Mucosa of gallbladder (tissue), 1 donor: ENCODE measurements at places on chromosomes 7 and 10.

- no peak for DNase-seq
Measured at GRCh38 chr7:129616530-129616929, 5.0 kb downstream of the NRF1 start.

DNA sequence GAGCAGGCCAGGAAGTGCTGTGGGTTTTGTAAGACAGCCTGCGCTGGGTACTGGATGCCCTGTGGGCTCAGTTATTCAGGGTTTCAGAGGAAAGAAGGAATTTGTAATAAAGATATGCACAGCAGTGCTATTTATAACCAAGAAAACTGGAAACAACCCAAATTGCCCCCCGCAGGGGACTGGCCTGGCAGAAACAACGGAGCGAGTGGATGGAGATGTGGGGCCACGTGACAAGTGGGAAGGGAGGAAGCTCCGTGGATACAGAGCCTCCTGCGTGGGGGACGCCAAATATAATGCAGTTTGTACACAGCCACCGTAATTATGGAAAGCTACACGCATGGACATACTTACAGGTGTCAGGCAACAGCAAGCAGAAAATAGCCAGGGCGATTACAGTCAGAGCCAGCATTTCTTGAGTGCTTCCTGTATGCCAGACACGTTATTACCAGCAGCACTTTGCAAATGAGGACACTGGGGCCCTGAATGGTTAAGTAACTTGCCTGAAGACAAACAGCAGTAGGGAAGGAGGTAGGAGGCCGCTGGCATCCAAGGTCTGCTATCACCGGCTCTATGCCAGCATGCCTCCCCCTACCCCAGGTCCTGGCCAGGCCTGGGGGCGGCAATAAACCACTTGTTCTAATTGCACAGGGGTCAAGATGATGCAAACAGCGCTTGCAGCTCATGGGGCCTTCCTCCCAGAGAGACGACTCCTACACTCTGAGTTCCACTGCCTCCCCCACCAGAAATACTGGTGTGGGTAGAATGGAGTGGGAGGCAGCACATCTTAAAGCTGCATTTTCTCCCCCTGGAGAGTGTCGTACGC, 8.7 kb upstream of the CAMK2B start:
- no peak for DNase-seq

GRCh38 chr10:121613456-121613855, 15.2 kb upstream of the FGFR2 start:
- no peak for DNase-seq

DNA sequence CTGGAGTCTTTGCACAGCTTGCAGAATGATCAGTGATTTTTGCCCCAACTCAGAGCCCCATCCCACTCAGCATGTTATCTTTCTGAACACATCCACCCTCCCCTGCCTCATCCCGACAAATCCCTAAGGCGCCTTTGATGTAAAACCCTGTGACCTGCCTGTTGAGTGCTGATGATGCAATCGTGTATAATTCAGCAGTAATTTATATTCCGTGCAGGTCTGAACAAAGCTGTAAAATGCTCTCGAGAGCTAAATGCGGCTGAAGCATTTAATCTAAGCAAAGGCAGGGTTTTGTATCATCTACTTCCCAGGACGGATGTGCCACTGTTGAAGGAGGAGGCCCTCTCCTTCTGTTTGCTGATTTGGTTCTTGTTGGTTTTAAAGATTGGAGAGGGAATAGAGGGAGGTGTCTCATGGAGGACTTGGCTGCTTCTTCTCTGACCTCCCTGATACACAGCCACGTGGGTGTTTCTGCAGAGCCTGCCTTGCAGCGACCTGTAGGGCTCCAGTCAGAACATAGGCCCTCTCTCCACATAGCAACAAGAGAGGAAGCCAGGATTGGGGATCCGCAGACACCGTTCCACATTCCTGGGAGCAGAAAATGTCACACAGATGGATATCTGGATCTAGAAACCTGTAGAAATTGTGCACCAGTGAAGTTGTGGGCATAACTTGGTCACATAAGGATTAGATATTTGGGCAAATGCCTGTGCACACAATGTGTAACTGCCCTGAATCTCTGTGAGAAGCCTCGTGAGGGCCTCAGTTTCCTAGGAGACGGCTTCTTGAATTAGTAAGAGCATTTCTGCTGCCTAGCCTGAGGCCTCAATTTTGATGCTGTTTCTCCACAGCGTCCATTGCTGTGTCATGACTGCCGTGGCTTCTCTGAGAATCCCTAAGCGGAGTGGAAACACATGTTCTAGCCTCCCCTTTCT, 90.2 kb upstream of the AGK start:
- no peak for DNase-seq

DNA sequence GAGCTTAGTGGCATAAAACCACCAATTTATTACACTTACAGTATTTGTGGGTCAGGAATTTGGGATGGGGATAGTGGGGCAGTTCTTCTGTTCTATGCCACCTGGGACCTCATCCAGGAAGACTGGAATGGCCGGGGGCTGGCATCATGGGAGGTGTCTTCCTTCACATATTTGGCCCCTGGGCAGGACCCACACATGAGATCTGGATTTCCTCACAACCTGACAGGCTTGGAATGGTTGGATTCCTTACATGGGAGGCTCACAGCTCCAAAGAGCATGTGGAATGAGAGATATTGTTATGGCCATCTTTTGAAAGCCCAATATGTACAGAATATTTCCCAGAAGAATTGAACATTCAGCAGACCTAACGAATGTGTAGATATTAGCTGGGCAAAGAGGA, 21.9 kb downstream of the LSMEM1 start:
- no peak for DNase-seq

DNA sequence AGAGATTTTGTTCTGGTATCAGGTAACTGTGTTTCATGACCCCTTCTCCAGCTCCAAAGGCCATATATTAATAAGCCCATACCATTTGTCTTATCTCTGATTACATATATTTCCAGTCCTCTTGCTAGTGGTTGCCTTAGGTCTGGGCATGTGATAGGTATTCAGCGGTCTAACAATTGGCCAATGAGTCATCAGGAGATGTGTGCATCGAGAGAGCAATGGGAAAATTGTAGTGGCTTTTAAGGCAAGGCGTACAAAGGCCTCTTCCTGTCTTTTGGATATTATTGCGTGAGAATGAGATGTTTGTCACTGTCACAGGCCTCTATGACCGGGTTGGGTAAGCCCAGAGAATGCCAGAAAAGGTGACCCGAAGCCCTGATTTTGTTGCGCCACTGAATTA, 38.6 kb upstream of the SFRP5 start:
- DNase-seq = no peak

- no peak for DNase-seq
Measured at GRCh38 chr10:3749600-3749999, 35.4 kb downstream of the KLF6 start.

DNA sequence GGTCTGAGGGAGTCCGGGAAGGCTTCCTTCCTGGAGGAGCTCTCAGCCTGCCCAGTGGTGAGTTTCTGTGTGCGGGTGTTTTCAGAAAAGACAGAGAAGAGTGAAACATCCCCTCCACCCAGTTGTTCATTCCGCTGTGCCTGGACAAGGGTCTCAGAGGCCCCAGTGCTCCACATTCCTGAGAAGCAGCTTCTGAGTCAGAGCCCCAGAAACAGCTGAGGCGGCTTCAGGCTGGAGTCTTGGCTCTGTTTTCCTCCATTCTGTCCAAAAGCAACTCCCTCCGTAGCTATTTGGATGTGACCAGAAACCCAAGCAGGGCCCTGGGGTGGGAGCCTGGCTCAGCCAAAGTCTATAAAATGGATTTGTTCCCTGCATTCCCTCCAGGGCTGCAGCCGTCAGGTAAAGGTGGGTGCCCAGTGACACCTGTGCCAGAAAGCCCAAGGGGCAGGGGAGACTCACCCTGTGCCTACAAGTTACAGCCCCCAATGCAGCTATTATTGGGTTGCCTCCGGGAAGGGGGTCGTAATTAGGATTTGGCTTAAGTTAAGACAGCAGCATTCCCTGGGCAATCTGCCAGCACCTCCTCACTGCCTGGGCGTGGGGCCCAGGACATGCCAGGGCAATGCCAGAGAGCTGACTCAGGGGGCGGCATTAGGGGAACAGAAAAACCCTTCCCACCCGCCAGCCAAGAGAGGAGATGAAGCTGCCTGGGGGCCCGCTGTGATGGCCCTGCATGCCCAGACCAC, 13.1 kb upstream of the CAMK2G start:
- DNase-seq = peak; percentile 77

- DNase-seq = peak; percentile 53
Measured at GRCh38 chr7:65980478-65981250, 1.3 kb downstream of the GUSB start.

GRCh38 chr7:96654630-96655188, 54.9 kb downstream of the SEM1 start:
- no peak for DNase-seq
